ENCODE measurements at places on chromosomes 12 and 14.

GRCh38 chr14:38248321-38249028, 7.4 kb downstream of the CLEC14A start:
- no peak for DNase-seq

DNA sequence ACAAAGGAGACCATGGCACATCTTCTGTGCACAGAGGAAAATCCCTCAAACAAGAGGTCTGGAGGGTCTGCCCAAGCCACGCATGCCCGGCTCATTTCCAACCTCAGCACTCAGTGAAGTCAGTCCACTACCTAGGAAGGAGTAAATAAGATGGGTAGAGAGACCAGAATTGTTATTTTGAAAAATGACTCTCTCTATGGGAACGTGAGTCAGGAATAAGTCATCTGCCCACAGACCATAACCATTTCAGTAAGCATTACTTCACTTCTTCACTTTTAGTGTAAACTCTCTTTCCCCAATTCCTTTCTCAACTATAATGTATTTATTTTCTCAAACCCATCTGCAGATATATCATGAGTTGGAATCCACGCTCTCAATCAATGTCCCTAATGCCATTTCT, 1039.9 kb upstream of the USP15 start:
- no peak for DNase-seq

- DNase-seq, result no peak
Observed at GRCh38 chr12:95997911-95998510, 1.9 kb upstream of the HAL start.

- DNase-seq, result no peak
Observed at GRCh38 chr12:124601706-124602105, 34.3 kb upstream of the NCOR2 start.

DNA sequence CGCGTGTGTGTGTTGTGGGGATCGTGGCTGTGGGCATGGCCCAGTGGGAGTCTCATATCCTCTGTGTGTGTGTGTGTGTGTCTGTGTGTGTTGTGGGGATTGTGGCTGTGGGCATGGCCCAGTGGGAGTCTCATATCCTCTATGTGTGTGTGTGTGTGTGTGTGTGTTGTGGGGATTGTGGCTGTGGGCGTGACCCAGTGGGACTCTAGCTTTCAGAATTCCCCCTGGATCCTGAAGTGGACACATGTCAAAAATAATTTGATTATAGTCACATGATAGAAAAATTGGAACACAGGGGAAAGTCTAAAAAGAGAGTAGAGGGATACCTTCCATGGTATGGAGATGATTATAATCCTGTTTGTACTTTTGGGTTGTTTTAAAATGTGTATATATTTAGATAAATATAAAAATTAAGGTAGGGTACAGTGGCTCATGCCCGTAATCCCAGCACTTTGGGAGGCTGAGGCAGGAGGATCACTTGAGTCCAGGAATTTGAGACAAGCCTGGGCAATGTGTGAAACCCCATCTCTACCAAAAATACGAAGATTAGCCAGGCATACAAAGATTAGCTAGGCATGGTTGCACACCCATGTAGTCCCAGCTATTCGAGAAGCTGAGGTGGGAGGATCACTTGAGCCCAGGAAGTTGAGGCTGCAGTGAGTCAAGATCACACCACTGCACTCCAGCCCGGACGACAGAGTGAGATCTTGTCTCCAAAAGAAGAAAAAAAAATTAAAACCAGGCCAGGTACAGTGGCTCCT, 11.0 kb downstream of the PAPLN start:
- no peak for DNase-seq

GRCh38 chr14:41397926-41398325, 208.8 kb upstream of the LRFN5 start:
- no peak for DNase-seq

GRCh38 chr14:104116756-104117340, 21.5 kb upstream of the KIF26A start:
- no peak for DNase-seq

Measured in T-helper 17 cell (primary cell).